IPS-NIHi11 (cell line): ENCODE measurements at places on chromosomes 7 and 10.

- no peak for DNase-seq
Observed at GRCh38 chr7:53485354-53485753, 449.9 kb downstream of the POM121L12 start.

DNA sequence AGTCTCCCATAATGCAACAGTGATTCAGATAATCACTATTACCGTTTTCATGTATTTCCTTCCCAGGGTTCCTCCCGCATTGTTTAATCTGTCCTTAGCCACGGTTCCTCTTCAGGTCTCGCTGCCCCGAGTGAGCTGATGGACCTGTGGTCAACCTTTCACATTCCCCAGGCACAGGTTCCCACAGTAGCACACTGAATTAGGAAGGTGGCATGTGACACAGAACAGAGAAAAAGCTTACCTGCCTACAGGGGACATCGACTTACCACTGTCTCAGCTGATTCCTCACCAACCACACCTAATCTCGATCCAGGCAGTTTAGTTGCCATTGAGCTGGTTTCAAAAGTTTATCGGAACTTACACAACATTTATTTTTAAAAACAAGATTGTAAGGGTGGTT, 72.2 kb downstream of the MTURN start:
- no peak for DNase-seq

DNA sequence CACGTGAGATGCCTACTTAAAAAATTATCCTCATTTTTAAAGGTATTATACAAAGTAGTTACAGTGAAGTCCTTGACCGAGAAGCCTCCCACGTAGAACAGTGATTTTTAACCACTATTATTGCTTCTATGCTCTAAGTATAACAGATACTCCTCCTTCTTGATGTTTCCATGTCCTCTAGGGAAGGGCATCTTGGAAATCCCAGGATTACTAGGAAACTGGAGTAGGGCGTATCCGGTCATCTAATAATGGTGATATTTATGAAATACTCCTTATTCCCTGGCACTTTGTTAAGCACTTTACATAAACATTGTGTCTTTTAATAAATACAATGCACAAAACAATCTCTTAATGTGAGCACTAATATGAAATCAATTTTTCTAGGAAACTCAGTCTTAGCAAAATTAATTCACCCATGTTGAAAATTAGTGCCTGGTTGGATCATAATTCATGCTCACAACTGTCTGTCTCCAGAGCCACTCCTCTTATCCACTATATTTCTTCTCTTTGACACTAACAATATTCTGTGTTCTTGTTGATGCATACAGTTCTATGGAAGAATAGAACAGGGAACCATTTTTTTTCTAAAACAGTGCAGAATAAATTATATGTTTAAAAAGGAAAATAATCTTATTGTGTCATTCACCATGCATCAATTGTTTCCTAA, 128.6 kb upstream of the SEMA3E start:
- no peak for DNase-seq

DNA sequence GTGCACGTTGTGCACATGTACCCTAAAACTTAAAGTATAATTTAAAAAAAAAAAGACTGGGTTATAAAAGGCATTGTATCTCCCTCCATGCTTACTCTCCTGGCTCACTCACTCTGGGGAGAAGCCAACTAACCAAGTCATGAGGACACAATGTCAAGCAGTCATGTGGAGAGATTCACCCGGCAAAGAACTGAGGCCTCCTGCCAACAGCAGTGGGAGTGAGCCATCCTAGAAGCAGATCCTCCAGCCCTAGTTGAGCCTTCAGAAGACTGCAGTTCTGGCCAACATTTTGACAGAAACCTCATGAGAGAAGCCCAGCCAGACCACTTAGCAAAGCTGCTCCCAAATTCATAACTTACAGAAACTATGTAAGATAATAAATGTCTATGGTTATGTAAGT, 521.7 kb upstream of the FZD8 start:
- no peak for DNase-seq

DNA sequence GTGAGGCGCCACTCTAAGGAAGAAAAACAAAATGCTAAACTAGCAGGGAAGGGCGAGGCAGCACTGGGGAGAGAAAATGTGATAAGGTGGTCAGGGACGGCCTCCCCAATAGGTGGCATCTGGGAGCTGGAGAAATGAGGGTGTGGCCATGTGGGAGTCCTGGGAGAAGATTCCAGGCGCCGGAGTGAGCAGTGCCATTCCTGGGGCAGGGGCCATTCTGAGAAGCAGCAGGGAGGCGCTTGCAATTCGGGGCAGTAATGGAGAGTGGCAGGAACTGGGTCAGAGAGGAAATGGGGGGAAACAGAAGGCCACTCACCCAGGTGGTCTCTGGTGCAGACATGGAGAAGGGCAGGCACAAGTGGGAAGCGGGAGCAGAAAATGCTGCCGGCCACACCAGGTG, 61.8 kb upstream of the LRRC18 start:
- peak; percentile 75 for DNase-seq

GRCh38 chr10:7872041-7872442, 53.7 kb downstream of the TAF3 start:
- peak; percentile 39 for DNase-seq

- no peak for DNase-seq
Observed at GRCh38 chr7:117034851-117035464, 81.7 kb downstream of the ST7 start.

DNA sequence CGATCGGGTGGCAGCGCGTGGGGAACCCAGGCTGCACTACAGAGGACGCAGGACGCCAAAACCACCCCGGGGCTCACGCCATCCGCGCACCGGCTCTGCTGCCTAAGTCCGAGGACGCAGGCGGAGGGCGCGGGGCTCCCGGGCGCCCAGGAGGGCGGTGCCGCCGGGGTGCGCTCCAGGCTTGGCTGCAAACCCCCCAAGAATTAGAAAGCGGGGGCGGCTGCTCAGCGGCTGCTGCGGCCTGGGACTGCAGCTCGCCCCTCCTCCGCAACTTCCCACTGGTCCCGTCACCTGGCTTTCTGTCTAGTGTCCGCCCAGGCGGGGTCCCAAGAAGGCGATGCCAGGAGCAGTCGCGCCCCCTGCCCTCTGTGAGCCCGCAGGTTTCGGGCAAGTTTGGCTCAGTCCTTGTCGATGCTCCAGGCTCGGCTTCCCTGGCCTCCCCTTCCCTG, 1.7 kb upstream of the POU6F2 start:
- DNase-seq, result peak; percentile 31

- no peak for DNase-seq
Observed at GRCh38 chr10:52387744-52388143, 73.7 kb downstream of the DKK1 start.

- DNase-seq, result no peak
Observed at GRCh38 chr10:2278363-2278762, 541.0 kb upstream of the ADARB2 start.

GRCh38 chr10:90032519-90032918, 331.1 kb downstream of the KIF20B start:
- no peak for DNase-seq

DNA sequence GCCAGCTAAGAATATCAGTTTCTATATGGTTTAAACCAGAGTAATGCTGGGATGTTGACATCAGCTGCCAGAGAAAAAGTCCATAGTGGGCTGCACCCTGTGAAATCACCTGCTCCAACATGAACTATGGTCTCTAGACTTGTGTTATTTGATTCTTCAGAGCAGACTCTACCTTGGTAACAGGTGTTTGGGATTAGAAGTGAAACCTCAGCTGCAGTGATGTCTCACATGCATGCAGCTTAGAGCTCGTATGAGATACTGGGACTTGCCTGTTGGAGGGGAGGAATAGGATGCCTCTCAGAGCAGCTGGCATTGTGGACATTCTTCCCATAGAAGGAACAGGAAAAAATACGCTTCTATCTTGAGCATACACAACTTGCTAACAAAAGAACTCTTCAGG, 287.1 kb upstream of the CSTF2T start:
- DNase-seq, result no peak

DNA sequence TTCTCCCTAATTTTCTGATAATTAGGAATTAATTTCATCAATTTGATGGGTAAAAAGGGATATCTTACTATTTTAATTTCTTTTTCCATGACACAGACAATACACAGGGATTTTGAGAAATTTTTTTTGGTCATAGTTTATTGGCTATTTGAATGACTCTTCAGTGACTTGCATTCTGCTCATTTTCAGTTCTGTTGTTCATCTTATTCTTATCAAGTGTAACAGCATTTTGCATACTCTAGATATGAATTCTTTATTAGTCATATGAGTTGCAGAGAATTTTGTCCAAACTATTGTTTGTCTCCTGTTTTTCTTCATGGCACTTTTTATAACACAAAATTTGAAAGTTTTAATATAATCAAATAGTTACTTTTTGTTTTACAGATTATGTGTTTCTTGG, 41.7 kb downstream of the MKLN1 start:
- no peak for DNase-seq
